Upper lobe of right lung (tissue), 1 donor: ENCODE measurements at places on chromosomes 11 and 22. TPM values are rescaled to one million over a fixed set of nuclear protein-coding genes. Genes with fewer than 3 reads are reported as not detected.

- H3K27ac ChIP-seq, result no peak overlapping the region
- peaks cover 99% of the 10 kb centered on the region for H3K36me3 ChIP-seq
- no peak for DNase-seq
- H3K4me1 ChIP-seq, result no peaks in the 10 kb centered on the region
- no peak overlapping the region for H3K4me3 ChIP-seq
Measured at GRCh38 chr22:41344189-41344788, 37.5 kb upstream of the TEF start.

DNA sequence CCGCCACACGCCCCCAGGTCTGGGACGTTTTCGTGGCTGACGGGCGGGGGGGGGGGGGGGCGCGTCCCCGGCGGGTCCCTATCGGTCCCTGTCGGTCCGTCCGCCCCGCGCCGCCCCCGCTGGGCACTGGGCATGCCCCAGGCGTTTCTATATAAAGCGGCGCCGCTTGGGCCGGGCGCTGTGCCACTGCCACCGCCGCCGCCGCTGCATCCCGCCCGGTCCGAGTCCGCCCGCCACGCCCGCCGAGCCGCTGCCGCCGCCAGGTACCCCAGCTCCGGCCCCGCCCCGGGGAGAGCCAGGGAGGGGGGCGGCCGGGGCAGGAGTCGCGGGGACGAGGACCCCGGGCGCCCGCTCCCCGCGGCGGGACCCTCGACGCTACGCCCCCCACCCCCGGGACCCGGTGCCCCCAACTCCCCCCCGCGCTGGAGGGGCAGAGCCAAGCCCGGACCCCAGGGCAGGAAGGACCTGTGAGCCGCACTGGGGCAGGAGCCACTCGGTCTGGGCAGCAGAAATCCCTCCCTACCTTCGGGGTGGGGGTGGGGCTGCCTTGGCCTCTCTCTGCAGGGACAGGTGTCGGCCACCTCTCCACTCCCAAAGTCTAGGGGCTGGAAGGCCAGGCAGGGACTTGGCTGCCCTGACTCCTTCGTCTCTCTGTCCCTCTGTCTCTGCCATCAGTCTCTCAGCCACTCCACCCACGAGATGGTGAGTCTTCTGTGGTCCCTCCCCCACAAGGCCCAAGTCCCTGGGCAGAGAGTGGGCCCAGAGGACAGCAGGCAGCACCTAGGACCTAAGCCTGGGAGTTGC is at the start of gene CARNS1:
TSS of gene CARNS1 (plus strand) at position 178 of the 804 bp plus-strand sequence. CDS start at position 700, 522 bp downstream.
- no peak for DNase-seq
- H3K4me3 ChIP-seq, result peak within 1 kb of the TSS; percentile 40
- H3K4me1 ChIP-seq, result peaks cover 35% of the 10 kb centered on the region
- no peaks in the 10 kb centered on the region for H3K36me3 ChIP-seq
- H3K27me3 ChIP-seq, result no peaks in the 10 kb centered on the region
- H3K27ac ChIP-seq, result no peak within 1 kb of the TSS

DNA sequence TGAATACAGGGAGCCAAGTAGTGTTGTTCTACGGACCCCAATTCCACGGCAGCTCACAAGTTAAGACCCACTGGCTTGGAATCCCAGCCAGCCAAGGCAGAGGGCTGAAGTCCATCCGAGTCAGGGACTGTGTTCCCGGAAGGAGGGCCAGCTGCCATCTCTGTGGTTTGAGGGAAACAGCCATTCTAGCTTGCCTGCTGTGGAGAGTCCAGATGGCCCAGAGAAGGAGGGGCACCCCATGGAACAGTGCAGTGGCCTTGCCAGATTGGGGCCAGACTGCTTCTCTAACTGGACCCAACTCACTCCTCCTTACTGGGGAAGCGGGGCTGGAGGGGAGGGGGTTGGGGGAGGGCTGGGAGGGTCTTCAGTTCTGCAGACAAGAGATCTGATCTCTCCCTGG is 156.4 kb downstream of the FAM181B start:
- H3K27me3 ChIP-seq, result no peaks in the 10 kb centered on the region
- H3K36me3 ChIP-seq, result no peaks in the 10 kb centered on the region
- DNase-seq, result no peak
- no peak overlapping the region for H3K27ac ChIP-seq

DNA sequence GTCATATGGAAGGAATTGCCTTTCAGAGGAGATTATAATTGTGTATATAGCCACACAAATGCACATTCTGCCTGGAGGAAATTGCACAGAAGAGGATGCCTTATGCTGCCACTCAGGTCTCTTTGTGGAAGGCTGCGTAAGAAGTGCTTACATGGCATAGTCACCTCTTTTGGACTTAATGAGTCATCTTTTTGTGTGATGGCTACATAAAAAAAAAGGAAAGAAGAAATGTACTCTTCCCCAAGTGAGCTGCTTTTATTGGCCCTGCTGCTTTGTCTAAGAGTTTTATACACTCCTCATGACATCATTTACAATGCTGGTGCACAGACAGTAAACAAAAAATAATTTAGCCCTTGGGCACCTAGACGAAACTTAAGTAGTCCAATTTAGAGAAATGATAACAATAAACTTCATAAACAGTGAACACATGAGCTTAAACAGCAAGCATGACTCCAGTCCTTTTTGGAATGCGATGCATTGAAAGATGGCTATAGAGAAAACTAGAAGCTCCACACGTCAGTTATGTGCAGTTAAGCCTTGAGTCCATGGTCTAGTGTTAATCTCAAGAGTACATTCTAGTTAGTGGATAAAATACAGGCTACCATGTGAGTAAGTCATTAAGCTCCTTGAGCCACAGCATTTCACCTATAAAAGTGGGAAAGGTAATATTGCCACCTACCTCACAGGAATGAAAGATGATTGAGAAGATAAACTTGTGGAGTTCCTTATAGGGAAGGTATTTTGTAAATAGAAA is 12.0 kb downstream of the CSTPP1 start:
- no peaks in the 10 kb centered on the region for H3K36me3 ChIP-seq
- no peak overlapping the region for H3K4me3 ChIP-seq
- H3K27me3 ChIP-seq, result no peaks in the 10 kb centered on the region
- H3K4me1 ChIP-seq, result no peaks in the 10 kb centered on the region
- no peak for DNase-seq
- no peak overlapping the region for H3K27ac ChIP-seq

DNA sequence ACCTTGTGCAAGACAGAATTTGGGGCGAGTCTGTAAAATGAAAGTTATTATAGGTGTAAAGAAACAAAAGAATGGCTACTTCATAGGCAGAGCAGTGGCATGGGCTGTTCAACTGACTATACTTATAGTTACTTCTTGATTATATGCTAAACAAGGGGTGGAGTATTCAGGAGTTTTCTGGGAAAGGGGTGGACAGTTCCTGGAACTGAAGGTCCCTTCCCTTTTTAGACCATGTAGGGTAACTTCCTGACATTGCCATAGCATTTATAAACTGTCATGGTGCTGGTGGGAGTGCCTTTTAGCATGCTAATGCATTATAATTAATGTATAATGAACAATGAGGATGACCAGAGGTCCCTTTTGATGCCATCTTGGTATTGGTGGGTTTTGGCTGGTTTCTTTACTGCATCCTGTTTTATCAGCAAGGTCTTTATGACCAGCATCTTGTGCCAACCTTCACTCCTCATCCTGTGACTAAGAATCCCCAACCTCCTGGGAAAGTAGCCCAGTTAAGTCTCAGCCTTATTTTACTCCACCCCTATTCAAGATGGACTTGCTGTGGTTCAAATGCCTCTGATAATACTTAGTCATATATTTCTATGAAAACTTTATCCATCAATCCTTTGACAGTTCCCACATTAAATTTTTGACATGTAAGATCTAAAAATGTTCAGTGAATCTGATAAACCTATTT is 118.6 kb downstream of the ARHGAP42 start:
- no peak overlapping the region for H3K27ac ChIP-seq
- DNase-seq, result no peak

- no peaks in the 10 kb centered on the region for H3K27me3 ChIP-seq
- no peak overlapping the region for H3K4me3 ChIP-seq
- H3K36me3 ChIP-seq, result no peaks in the 10 kb centered on the region
- no peak overlapping the region for H3K27ac ChIP-seq
Measured at GRCh38 chr11:47950396-47950795, 30.0 kb upstream of the PTPRJ start.

- H3K27ac ChIP-seq, result no peak overlapping the region
- H3K4me3 ChIP-seq, result no peak overlapping the region
- no peaks in the 10 kb centered on the region for H3K36me3 ChIP-seq
- no peak for DNase-seq
Measured at GRCh38 chr11:50182486-50182885, 149.8 kb downstream of the OR4C45 start.

DNA sequence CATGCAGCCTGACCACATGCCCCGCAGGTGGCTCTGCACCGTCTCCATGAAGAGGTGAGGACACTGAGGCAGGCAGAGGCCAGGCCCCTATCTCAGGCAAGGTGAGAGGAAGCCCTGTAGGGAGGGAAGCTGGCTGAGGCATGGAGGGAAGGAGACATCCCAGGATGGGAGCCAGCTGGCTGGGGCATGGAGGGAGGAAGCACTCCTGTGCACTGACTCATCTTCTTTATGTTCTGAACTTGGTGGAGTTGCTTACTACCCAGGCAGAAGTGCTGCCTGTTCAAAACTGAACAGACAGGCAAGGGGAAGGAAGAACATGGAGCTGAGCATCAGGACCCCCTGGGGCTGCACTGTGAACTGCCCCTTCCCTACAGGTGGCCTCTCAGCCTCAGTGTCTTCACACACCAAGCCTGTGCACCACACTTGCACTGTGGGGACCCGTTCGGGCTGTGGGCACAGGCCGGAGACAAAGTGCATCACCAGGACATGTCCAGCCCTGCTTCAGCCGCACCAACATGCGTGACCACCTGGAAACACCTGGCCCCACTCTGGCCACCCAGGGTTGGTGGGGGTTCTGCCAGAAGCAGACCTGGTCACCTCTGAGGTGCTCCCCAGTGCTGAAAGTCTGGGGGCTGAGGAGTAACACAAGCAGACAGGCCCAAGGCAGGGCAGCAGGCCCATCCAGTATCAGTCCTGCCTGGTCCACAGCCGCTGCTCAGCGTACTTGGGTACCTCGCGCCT is 55.5 kb downstream of the DGCR2 start:
- peaks cover 78% of the 10 kb centered on the region for H3K36me3 ChIP-seq
- H3K4me1 ChIP-seq, result no peaks in the 10 kb centered on the region
- H3K27me3 ChIP-seq, result no peaks in the 10 kb centered on the region
- no peak for DNase-seq

GRCh38 chr11:93236741-93237675 is 39.2 kb upstream of the SLC36A4 start:
- H3K27ac ChIP-seq, result no peak overlapping the region
- DNase-seq, result no peak
- no peaks in the 10 kb centered on the region for H3K36me3 ChIP-seq
- H3K4me3 ChIP-seq, result no peak overlapping the region

DNA sequence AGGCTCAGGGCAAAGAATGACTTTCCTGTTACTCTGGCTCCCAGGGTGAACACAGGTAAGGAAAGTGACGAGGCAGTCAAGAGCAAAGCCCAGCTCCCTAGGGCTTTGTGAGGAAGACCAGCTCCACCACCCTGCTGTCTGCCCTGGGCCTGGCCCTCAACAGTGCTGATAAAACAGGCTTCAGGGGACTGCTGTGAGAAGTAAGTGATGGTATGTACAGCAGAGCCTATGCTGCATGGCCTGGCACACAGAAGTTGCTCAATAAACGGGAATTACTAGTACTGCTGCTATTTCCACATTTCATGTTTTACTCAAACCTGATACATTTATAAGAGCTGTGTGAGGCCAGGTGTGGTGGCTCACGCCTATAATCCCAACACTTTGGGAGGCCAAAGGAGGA is 50.3 kb downstream of the MICAL3 start:
- no peaks in the 10 kb centered on the region for H3K36me3 ChIP-seq
- no peak overlapping the region for H3K4me3 ChIP-seq
- DNase-seq, result no peak
- H3K27me3 ChIP-seq, result no peaks in the 10 kb centered on the region
- H3K4me1 ChIP-seq, result peaks cover 40% of the 10 kb centered on the region
- no peak overlapping the region for H3K27ac ChIP-seq

Gene EHD1
- total RNA-seq, result 94.6 TPM

Gene IFITM10
- 7.9 TPM for total RNA-seq

Gene ANKRD49
- total RNA-seq, result 16.6 TPM

Gene DRICH1
- 0.96 TPM for total RNA-seq

Gene P2RY2
- total RNA-seq, result 7.4 TPM

Gene MUC2
- not detected for total RNA-seq

Gene PRR33
- total RNA-seq, result not detected

Gene PATE2
- not detected for total RNA-seq
